ENCODE measurements at places on chromosomes 12 and 14.

DNA sequence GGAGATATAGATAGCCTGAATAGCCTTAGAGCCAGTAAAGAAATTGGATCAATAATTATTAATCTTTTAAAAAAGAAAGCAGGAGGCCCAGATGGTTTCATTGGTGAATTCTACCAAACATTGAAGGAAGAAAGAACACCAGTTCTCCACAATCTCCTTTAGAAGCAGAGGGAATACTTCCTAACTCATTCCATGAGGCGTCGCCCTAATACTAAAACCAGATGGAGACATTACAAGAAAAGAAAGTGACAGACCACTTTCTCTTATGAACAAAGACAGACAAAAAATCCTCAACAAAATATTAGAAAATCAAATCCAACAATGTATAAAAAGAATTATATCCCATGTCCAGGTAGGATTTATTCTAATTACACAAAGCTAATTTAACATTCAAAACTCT is 362.6 kb downstream of the BCAT1 start:
- no peak for DNase-seq

GRCh38 chr12:102964872-102965271 is 7.4 kb downstream of the ASCL1 start:
- DNase-seq, result no peak

GRCh38 chr12:52634266-52635056 is 16.1 kb upstream of the KRT73 start:
- DNase-seq, result no peak

DNA sequence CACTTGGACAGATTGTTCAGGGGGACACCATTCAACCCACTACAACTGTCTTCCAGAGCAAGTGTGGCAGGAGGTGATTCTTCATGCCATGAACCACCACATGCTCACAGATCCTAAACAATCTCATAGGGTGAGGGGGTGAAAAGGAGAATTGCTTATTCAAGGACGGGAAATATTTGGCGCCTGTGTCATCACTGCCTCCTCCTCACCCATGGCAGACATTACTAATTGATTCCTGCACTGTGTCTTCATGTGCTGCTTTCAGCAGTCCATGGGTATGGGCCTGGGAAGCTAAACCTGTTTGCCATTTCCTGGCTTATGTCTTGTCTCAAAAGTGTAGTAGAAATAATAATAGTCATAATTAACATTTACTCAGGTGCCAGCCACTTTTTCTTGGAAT is 31.3 kb downstream of the MMAB start:
- no peak for DNase-seq

DNA sequence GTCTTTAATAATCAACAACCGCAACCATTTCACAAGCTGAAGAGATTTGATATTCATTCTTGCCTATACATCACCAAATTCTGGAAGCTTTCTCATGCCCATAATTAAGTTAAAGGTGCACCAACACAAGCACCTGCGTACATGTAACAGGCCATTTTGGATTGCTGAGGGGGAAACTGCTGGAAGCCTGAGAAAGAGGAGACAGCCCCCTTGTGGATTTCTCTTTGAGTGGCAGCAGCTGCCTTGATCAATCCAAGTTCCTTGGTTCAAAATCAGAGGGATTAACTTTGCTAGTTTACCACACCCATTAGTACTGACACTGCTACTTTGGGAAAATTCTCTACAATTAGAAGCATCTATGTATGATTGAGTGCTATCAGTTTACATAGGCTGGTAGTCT is 321.1 kb downstream of the NOVA1 start:
- no peak for DNase-seq

- DNase-seq, result no peak
These were observed 46.4 kb downstream of the ZFYVE21 start for GRCh38 chr14:103762036-103762435.

GRCh38 chr12:46550266-46550879 is 177.8 kb upstream of the SLC38A2 start:
- DNase-seq, result no peak

GRCh38 chr14:75660238-75660629 is 442 bp downstream of the ERG28 start:
- DNase-seq, result no peak

DNA sequence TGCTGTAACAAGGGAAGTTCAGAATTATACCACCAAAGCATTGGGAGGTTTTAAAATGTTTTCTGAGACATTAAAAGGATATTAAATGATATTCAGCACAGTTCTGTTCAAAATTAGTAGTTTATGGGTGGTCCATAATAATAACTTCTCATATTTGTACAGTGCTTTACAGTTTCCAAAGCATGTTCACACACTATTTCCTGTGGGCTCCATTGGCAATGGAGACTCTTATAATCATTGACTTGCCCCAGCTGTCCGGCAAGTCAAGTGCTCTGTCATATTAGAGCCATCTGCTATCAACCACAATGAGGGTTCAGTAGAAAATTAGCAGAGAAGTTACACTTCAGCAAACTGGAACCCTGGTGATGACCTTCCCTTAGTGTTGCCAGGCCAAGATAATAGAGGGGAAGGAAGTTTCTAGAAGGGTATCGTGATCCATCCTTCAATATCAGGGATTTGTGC is 526.6 kb upstream of the CCDC196 start:
- DNase-seq, result no peak

GRCh38 chr14:103533999-103534575 is 5.1 kb downstream of the TRMT61A start:
- no peak for DNase-seq

- no peak for DNase-seq
These were observed 146.6 kb downstream of the NRXN3 start for GRCh38 chr14:78316786-78317185.

- DNase-seq, result no peak
These were observed 2.1 kb upstream of the TMEM263 start for GRCh38 chr12:106953352-106954250.

GRCh38 chr12:42094277-42094676 is 50.4 kb downstream of the GXYLT1 start:
- peak; percentile 10 for DNase-seq

GRCh38 chr14:69699748-69700303 is 67.1 kb upstream of the SRSF5 start:
- DNase-seq, result no peak

- DNase-seq, result no peak
These were observed 120.1 kb downstream of the TTC7B start for GRCh38 chr14:90695997-90696660.

- DNase-seq, result no peak
These were observed 4.1 kb upstream of the KRT18 start for GRCh38 chr12:52944683-52945388.

- no peak for DNase-seq
These were observed 44.9 kb downstream of the KRT80 start for GRCh38 chr12:52146822-52147366.

GRCh38 chr14:47595552-47595951 is 79.9 kb downstream of the MDGA2 start:
- no peak for DNase-seq

GRCh38 chr12:105020241-105020962 is 34.3 kb downstream of the NOPCHAP1 start:
- DNase-seq, result no peak

- peak; percentile 92 for DNase-seq
These were observed at the start of gene HNRNPA1 for GRCh38 chr12:54280468-54281260. Gene HNRNPA1, plus strand, starts transcription at chr12:54280726. Its CDS starts 82 bp downstream, at chr12:54280808.

DNA sequence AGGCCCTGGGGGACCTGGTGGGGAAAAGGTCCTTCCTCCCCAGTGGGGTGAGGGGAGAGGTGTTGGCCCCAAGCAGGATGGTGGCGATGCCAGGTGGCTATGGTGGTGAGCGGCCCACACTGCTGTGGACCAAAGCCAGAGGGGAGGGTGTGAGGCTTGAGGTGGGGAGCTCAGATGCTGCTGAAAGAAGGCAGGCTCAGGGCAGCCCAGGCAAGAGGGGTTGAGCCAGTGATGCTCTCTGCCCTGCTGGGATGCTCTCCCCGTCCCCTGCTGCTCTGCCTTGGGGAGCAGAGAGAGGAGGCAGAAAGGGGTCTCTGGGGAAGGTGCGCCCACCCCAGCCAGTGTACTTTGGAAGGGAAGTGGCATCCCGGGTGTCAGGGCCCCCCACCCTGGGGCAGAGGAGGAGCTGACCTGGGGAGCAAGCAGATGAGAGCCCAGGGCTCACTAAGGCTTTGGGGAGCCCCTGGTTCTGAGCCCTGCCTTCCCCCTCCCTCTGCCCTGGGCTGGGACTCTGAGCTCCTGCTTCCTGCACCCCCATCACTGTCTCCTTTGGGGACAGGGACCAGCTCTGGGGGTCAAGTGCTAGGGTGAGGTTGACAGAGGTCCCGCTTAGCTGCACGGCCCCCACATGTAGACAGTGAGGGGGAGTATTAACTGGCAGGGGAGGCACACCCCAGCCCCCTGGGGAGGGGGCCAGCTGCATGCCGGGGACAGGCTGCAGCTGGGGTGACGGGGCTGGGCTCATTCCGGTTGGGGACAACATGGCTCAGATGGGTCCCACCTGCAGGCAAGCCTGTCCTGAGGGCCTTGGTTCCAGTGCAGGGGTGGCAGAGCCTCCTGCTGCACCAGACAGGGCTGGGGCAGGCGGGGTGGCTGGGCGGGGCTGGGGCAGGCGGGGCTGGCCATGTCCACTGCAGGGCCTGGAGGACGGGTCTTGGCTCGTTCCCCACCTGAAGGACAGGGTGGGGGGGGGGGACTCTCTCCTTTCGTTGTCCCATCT is 124.4 kb downstream of the KIF26A start:
- DNase-seq, result no peak

DNA sequence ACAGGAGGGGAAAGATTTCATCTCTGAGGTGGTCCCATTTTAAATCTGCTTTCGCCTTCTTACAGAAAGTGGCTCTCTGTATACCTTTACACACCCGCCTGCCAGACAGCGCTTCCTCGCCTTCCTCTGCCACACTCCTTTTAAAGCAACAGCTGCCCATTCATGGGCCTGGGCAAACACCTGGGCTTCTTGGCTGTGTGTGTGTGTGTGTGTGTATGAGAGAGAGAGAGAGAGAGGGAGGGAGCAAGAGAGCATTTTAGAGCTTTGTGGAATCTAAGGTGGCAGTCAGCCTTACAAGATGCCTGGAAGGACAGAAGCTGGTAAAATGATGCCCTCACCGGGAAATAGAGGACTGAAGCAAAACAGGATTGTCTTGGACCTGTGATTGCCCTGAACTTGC is 20.0 kb downstream of the PTHLH start:
- DNase-seq, result no peak

DNA sequence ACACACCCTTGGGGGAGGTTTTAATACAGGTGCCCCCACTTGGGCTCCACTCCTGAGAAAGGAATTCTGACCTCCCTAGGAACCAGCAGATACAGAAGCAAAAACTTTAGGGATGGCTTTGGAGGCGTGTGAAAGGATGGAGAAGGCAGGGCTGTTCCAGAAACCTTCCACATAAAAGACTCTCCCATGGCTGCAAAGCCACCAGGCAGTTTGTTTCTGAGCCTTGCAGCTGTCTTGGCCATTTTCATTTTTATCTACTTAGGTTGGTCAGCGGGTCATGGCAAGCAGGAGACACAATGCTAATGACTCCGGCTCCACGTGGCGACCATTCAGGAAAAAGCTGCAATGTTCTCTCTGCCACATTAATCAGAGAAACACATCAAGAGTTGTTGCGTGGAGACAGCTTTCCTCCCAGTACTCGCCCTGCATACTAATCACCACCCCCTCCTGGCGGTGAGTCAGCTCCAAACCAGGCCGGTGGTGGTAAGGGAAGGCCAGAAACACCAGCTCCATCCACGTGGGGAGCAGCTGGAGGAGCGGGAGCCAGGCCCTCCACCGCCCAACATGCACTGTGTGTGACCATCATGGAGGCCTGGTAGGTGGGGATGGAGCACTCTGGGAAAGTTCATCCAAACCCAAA is 30.9 kb upstream of the IRF2BPL start:
- no peak for DNase-seq

DNA sequence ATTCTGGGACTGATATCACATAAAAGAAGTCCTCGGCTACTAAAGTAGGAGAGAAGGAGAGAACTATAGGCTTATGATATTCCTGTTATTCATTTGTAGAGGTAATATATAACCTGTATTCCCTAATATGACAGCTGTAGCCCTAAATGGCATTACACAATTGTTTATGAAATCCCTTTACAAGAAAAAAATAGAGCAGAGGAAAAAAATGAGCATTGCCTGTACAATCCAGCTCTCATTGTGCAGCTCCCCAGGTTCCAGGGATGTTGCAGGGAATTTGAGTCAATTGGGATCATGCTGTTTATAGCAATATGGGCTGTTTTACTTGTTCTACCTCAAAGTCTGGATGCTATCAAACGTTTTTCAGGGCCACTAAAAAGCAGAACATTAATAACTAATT is 173.1 kb downstream of the APAF1 start:
- no peak for DNase-seq

DNA sequence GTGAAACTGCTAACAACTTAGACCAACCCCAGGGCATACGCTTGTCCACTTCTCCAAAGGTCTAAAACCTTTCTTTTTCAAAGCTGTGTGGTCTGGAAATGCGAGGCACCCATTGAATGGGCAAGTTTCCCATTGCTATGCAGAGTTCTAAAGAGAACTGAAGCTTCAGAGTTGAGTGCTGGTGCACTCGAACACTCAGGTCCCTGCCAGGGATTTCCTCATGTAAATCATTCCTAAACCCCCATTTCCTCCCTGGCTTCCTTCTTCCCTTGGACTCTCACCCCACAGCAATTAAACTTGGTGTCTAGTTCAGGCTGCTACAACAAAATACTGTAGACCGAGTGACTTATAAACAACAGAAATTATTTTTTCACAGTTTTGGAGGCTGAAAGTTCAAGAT is 2.2 kb upstream of the PXN start:
- DNase-seq, result no peak

- DNase-seq, result no peak
These were observed 682 bp downstream of the CREBL2 start for GRCh38 chr12:12612358-12612757.

DNA sequence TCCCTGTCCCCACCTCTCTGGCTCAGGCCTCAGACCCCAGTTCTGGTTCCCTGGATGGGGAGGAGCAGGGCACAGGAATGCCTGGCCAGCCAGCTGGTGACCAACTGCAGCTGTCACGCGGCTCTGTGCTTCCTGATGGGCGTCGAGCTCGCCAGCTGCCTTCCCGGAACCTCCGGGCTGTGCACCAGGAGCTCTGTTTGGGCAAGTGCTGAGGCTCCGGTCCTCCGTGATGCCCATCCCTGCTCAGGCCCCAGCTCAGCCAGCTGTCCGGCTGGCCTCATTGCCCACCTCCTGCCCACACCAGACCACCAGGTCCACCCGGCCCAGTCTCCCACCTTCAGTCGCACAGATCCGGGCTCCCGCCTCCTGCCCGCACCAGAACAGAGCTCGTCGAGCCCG is 4.8 kb downstream of the IFFO1 start:
- no peak for DNase-seq

Data from activated T-cell treated with anti-CD3 and anti-CD28 coated beads for 24 hours (primary cell).